ENCODE measurements at places on chromosomes 13 and 19. TPM values are rescaled to one million over a fixed set of nuclear protein-coding genes. Genes with fewer than 3 reads are reported as not detected.

The ZNF382 gene
- total RNA-seq = 8.6 TPM

The ZNF284 gene
- total RNA-seq = 3.3 TPM

The GPR108 gene
- total RNA-seq = 45.4 TPM

The SOX21 gene
- total RNA-seq = not detected

The ZNF100 gene
- total RNA-seq = 3.9 TPM

The DAPK3 gene
- total RNA-seq = 128 TPM

The ZNF850 gene
- 2.1 TPM for total RNA-seq

The ERF gene
- 19.8 TPM for total RNA-seq

The CYP2A6 gene
- not detected for total RNA-seq

The SERPINE3 gene
- total RNA-seq = not detected

The APC2 gene
- total RNA-seq = 0.13 TPM

The CCL25 gene
- total RNA-seq = not detected

The ERICH4 gene
- total RNA-seq = not detected

The CYP4F3 gene
- not detected for total RNA-seq

The SRRM5 gene
- total RNA-seq = not detected

The F7 gene
- total RNA-seq = not detected

The GIPC3 gene
- under 0.01 TPM for total RNA-seq

The SLC7A10 gene
- not detected for total RNA-seq

The ZNF829 gene
- total RNA-seq = 2.7 TPM

The SIGLEC6 gene
- not detected for total RNA-seq

The CATSPERD gene
- not detected for total RNA-seq

The PRKCSH gene
- 126 TPM for total RNA-seq

The CNN1 gene
- 1.7 TPM for total RNA-seq

The ZNF90 gene
- total RNA-seq = 0.92 TPM

The DLL3 gene
- 0.06 TPM for total RNA-seq

The KLK6 gene
- not detected for total RNA-seq

The TUBB4A gene
- not detected for total RNA-seq

The CLEC17A gene
- 0.06 TPM for total RNA-seq

The ZNF799 gene
- 2.5 TPM for total RNA-seq

The TLE6 gene
- total RNA-seq = 1.7 TPM

The ZNF260 gene
- 10.0 TPM for total RNA-seq

The BLOC1S3 gene
- 2.8 TPM for total RNA-seq

The OR7A5 gene
- total RNA-seq = not detected

The LRG1 gene
- not detected for total RNA-seq

The APOC4 gene
- total RNA-seq = not detected

The ATXN8OS gene
- total RNA-seq = not detected

The LYL1 gene
- 0.87 TPM for total RNA-seq

The AMER2 gene
- total RNA-seq = not detected

The TMIGD2 gene
- total RNA-seq = not detected

The FAM124A gene
- 8.9 TPM for total RNA-seq

The CGB3 gene
- total RNA-seq = not detected

The KLK2 gene
- not detected for total RNA-seq

The IZUMO2 gene
- not detected for total RNA-seq

The CEACAM7 gene
- total RNA-seq = not detected

The HCST gene
- 1.2 TPM for total RNA-seq

The LNX2 gene
- 10.6 TPM for total RNA-seq

The NMRK2 gene
- total RNA-seq = not detected

The AP3D1 gene
- 102 TPM for total RNA-seq

The NTN5 gene
- under 0.01 TPM for total RNA-seq

The TMEM190 gene
- not detected for total RNA-seq

The RAB20 gene
- 11.9 TPM for total RNA-seq

The PIK3R2 gene
- total RNA-seq = 13.9 TPM

The NLRP5 gene
- total RNA-seq = not detected

The PSG3 gene
- not detected for total RNA-seq

The NCAN gene
- not detected for total RNA-seq

The FCAR gene
- not detected for total RNA-seq

The HSPB6 gene
- 106 TPM for total RNA-seq

The CEACAM19 gene
- total RNA-seq = 4.9 TPM
